ENCODE measurements at places on chromosomes 7 and 10. TPM values are rescaled to one million over a fixed set of nuclear protein-coding genes. Genes with fewer than 3 reads are reported as not detected.

DNA sequence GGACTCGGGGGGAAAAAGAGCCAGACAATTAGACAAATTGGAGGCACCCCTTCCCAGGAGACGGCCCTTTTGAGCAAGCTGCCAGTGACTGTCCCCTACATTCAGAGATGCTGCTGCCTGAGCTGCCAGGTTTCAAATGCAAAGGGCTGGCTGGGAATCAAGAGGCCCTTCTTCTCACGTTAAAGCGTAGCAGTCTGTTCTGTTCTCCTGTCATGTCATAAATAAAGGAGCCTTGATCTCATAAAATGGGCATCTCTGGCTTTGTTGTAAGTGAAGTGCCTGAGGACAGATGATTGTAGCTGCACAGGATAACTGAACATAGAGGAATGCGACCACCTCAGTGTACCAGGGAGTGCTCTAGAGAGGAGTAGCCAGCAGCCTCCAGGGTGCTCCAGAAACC lies 917.9 kb downstream of the GRID1 start:
- no peak for DNase-seq

- DNase-seq: no peak
Observed at GRCh38 chr7:124089621-124090020, 56.8 kb upstream of the TMEM229A start.

GRCh38 chr10:71079761-71080380 lies 132.5 kb upstream of the UNC5B start:
- no peak for DNase-seq

GRCh38 chr10:24966962-24967481 lies 14.6 kb upstream of the PRTFDC1 start:
- DNase-seq: no peak

GRCh38 chr7:155289949-155290501 lies 7.7 kb upstream of the INSIG1 start:
- no peak for DNase-seq

DNA sequence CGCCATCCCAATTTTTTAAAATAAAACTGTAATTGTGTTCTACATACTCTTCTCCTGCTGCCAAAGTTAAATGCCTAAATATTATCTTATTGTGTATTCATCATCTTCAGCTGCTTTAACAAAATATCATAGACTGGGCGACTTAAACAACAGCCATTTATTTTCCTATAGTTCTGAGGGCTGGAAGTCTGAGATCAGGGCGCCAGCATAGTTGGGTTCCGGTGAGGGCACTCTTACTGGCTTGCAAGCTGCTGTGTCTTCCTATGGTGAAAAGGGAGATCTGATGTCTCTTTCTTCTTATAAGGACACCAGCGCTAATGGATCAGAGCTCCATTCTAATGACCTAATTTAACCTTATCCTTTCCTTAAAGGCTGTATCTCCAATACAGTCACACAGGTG lies 30.4 kb downstream of the CSTF2T start:
- no peak for DNase-seq

DNA sequence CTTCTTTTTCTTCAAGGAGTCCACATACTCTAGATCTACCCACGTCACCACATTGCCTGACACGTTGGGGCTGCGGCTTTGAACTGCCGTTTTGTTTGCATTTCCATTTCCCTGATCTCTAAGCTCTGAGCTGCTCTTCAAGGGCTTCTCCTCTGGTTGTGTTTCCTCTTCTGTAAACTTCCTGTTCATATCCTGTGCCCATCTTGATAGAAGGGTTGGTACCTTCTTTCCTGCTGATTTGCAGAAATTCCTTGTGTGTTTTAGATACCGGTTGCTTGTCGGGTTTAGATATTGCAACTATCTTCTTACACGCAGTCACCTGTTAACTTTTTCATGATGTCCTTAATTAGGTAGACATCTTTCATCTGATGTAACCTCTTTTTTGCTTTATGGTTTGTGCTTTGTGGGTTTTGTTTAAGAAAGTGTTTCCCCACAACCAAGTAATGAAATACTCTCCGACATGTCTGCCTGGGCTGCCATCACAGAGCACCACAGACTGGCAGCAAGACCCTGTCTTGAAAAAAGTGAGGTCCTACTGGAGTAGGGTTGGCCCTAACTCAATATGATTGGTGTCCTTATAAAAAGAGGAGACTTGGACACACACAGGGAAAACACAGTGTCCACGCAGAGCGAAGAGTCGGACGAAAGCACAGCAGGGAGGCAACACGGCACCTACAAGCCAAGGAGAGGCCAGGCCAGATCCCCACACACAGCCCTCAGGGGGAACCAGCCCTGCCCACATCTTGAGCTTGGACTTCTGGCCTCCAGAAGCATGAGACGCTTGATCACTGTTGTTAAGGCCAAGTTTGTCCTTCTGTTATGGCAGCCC lies 99.1 kb upstream of the PDGFA start:
- DNase-seq: peak; percentile 88

TAS2R16 gene
- not detected for total RNA-seq

DNA sequence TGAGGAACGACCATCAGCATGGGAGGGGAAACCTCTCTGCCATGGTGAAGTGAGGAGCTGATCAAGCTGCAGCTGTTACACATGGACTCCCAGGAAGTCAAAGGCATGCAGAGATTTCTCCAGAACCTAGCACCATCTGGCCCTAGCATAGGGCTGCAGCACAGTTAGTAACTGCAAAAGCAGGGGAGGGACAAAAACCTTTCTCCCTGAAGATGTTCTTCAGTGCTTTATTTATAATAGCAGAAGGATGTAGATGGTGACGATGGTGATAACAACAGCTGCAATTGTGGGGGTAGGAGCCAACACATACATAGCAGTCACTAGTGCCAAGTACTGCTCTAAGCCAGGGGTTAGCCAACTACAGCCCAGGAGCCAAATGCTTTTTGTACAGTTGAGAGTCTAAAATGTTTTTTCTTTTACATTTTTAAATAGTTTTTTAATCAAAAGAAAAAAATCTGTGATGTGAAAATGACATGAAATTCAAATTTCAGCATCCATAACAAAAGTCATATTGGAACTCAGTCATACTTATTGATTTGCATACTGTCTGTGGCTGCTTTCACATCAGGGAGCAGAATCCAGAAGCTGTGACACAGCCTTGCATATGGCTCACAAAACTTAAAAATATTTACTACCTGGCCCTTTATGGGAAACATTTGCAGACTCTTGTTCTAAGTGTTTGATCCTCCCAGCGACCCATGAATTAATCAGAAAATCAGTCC lies 299.5 kb downstream of the ELMO1 start:
- DNase-seq: no peak

ELN gene
- total RNA-seq: not detected

COL28A1 gene
- 0.19 TPM for total RNA-seq

CYP3A7 gene
- not detected for total RNA-seq

- DNase-seq: no peak
Observed at GRCh38 chr7:119758254-119758653, 514.7 kb upstream of the KCND2 start.

DNA sequence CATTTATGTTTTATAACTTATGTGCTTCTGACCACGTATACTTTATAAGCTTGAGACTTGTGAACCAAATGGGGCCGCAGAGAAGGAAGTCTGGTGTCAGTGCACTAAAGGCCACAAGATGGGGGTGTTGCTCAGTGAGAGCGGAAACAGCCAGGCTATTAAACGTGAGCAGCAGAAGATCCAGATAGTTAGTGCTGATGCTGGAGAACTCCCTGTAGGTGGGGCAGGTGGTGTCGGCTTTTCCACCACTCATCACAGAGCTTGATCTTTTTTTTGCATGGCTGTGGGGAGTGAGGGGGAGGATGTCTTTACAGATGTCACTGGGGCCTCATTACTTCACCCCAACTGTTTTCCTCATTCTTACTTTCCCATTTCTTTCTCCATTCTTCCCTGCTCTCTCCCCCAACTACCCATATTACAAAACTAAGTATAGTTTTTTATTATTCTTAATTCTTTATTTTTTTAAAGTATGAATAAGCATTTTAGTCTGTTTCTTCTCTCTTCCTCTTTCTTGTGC lies 34.7 kb downstream of the ACADSB start:
- peak; percentile 36 for DNase-seq

NPM3 gene
- total RNA-seq: 12.4 TPM

DNA sequence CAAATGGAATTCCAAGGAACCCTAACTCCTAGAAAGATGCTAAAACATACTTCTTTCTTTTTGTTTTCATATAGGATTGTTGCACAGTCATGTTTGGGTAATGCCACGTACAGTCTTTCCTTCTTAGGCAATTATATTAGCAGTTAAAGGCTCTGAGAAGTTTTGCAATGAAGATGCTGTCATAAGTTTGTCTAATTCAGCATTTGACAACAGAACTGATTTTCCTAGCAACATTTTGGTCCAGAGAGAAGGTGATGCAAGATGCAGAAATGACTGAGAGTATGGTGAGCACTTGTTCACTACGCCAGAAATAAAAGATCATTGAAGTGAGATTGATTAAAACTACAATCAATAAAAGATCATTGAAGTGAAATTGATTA lies 184.0 kb upstream of the PLXNA4 start:
- no peak for DNase-seq

DNA sequence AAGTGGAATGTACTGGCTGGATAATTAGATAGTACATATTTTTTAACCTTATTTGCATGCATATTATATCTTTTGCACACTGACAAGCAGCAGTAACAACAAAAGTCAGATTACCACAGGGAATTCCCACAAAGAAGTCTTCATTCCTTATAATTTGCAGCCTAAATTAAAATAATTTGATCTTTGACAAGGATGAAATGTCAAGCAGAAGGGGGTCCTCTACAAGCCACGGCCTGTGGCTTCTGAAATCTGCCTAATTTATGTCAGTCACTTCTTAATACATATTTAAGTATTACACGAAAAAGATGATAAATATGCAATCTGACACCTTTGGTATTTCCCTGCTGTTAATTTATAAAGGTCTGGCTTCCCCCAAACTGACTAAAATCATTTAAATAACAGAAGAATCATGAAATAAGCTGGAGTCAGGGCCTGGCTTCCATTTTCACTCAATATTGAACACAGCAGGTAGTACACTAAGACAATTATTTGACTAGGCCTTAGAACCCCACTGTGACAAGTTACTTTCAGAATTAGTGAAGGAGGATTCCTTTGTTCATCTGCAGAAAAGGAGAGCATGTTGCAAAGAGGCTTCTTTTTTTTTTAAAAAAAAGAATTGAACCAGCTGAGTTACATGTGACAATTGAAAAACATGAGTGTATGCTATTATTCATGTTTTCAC lies 351.1 kb upstream of the ETV1 start:
- DNase-seq: no peak

GRCh38 chr10:69728335-69728870 lies 73.3 kb upstream of the COL13A1 start:
- no peak for DNase-seq

GRCh38 chr10:1368842-1369171 lies 312.6 kb downstream of the WDR37 start:
- no peak for DNase-seq

SCD gene
- total RNA-seq: 0.61 TPM

DNA sequence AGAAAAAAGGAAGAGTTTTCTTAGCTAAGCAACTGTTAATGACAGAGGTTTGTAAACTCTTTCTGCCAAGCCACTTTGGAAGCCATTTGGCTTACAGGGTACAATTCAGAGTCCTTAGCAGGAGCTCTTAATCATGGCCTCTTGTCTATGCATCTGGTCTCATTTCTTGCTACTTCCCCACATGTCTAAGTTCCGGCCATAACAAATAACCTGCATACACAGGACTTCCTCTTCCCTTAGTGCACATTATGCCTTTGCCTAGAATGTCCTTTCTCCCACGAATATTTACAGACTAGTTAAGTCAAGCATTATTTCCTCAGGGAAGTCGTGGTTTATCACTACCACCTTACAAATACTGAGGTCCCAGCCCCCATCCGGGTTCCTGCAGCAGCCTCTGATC lies 8.6 kb upstream of the UPF2 start:
- DNase-seq: no peak

SH2D4B gene
- total RNA-seq: 0.17 TPM

DNA sequence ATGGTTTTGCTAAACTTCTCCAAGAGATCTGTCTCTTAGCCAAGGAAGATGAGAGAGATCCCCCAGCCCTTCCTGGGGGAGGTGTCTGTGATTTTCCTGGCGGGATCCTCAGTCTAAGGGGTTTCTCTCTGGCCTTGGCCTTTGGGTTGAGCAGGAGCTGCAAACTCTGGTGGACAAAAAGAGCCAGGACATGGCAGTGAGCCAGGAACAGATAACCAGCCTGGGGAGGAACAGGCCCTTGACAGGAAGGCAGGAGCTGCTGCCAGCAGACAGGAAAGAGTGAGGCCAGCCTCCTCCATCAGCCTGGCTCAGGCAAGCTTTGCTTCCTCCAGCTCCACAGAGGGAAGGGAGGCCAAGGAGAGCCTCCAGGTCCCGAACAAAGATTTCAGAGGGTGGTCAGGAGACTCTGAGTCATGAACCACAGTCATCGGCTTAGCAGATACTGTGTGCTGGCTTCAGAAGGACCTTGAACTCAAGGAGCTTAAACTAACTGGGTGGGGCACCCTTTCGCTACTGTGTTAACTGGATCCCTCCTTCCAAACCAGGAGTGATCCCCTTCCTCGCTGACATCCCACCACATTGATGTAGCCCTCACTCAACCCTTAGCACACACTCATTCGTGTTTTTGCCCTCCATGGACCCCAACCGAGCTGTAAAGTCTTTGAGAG lies 34.7 kb downstream of the DDIT4 start:
- no peak for DNase-seq

DNA sequence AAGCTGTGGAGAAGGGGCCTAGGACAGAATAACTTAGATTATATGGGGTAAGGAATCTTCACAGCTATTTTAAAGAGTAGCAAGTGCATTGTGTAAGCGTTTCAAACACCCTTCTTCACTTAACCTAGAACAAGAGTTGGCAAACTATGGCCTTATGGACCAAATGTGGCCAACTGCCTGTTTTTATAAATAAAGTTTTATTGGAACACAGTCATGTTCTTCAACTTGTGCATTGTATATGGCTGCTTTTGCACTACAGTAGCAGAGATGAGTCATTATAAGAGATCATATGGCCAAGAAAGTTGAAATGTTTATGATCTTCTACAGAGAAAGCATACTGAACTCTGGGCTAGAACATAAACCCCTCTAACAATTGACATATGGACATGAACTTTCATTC lies 187.8 kb downstream of the ETV1 start:
- DNase-seq: no peak

GRCh38 chr7:137846549-137846826 lies 286 bp downstream of the DGKI start:
- DNase-seq: peak; percentile 8

DNA sequence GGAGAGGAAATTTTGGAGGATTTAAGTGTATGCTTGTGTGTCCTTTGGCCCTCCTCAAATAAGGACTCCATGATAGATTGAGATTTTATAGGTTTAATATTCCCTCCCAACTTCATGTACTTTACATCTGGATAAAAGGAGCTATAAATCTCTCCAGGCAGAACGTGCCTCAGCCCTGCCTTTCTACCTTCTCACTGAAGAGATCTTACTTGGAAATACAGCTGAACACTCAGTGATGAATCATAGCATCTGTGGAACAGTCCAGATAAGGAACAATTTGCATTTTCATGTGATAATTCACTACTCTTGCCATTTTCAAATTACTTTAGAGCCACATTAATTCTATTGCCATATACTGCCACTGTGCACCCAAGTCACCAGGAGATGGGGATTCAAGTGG lies 364.6 kb upstream of the PODXL start:
- no peak for DNase-seq

COL26A1 gene
- total RNA-seq: not detected
